ENCODE measurements at places on chromosomes 6 and 20.
A peak's percentile ranks its signal among the peaks of the same experiment; 100 is the strongest.

GRCh38 chr6:5749651-5750215 lies 257.0 kb downstream of the NRN1 start:
- DNase-seq, result no peak

DNA sequence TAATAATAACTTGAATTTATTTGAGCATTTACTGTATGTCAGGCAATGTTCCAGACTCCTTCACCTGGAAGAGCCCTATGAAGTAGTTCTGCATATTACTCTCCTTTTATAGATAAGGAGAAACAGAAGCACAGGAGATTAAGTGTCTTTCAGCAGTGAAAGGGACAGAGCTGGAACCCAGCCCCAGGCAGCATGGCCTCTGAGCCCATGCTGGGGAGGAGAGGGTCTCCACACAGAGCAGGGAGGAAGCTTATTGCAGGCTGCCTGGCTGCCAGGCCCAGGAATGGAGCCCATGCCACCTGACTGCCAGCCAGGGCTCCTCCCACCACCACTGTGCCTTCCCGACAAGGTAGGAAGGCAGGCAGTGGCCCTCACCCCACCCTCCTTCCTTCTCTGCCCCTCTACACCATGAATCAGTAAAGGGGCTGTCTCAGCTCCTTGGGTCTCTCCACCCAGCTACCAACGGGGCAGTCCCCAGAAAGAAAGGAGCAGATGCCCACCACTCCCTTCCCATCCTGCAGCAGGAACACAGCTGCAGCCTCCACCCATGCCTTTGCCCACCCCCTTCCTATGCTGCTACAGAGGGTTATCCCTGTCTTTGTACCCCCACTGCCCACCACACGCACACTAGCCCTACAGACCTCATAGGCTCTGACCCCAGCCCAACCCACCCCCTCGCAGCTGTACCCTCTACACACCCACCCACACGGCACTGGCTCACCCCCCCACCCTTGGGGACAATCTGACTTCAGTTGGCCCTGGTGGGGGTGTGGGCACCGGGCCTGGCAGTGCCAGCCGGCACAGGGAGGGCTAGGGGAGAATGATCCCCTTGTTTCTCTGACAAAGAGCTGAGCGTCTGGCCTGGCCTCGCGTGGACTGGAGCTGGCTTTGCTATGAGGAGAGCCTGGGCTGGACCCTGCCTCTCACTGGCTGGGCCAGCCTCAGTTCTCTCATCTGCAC lies 41.8 kb downstream of the TFEB start:
- no peak for DNase-seq

GRCh38 chr6:150392452-150393220 lies 23.8 kb downstream of the IYD start:
- no peak for DNase-seq

- no peak for DNase-seq
Measured at GRCh38 chr20:23021541-23021940, 13.6 kb upstream of the SSTR4 start.

DNA sequence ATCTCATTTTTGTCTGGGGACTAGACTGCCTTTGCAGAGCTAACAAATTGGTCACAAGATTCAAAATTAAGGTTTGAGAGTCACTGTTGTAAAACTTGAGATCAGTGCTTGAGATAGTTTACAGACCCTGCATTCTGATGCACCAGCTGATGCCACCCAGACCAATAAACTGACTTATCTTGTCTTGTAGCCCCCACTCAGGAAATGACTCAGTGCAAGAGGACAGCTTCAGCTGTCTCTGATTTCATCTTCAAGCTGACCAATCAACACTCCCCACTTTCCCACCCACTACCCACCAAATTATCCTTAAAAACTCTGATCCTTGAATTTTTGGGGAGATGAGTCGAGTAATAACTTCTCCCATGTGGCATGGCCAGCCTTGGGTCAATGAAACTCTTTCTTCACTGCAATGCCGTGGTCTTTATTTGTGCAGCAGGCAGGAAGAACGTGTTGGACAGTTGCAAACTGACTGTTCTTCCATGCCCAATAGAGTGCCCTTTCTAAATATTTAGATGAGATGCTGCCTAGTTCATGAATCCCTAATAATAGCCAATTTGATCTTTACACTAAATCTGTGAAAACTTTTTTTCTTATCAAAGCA lies 48.3 kb upstream of the PROKR2 start:
- DNase-seq, result no peak

- DNase-seq, result peak; percentile 90
Measured at GRCh38 chr20:31968291-31969126, 558 bp downstream of the XKR7 start.

GRCh38 chr20:63963784-63964301 lies 5.9 kb downstream of the ZNF512B start:
- DNase-seq, result no peak

- no peak for DNase-seq
Measured at GRCh38 chr6:8029243-8029870, 34.8 kb downstream of the BLOC1S5 start.

- no peak for DNase-seq
Measured at GRCh38 chr20:15512916-15513315, 1060.3 kb downstream of the KIF16B start.

GRCh38 chr20:13554706-13555105 lies 84.0 kb downstream of the TASP1 start:
- DNase-seq, result no peak

- no peak for DNase-seq
Measured at GRCh38 chr6:20575125-20575524, 40.9 kb downstream of the CDKAL1 start.

DNA sequence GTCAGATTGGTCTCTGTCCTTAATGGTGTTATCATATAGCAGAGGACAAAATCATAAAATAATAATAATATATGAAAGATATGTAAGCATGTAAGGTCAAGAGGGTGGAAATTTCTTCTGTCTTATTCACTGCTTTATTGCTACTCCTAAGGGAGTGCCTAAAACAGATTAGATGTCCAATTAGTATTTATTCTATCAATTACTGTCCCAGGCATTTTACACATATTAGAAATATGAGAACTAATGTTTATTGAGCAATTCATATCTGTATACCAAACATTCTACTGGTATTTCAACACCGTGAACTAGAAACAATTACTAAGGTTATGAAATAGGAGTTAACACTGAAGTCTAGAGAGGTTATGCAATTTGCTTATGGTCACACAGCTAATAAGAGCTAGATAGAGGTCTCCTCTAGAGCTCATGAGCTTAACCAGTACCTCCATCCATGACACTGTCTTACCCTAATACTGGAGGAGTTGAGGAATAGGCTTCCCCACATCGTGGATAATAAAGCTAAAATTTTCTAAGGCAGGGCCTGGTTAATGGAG lies 302.3 kb downstream of the PLCB1 start:
- DNase-seq, result no peak

- no peak for DNase-seq
Measured at GRCh38 chr6:42197555-42198362, 3.0 kb upstream of the GUCA1B start.

DNA sequence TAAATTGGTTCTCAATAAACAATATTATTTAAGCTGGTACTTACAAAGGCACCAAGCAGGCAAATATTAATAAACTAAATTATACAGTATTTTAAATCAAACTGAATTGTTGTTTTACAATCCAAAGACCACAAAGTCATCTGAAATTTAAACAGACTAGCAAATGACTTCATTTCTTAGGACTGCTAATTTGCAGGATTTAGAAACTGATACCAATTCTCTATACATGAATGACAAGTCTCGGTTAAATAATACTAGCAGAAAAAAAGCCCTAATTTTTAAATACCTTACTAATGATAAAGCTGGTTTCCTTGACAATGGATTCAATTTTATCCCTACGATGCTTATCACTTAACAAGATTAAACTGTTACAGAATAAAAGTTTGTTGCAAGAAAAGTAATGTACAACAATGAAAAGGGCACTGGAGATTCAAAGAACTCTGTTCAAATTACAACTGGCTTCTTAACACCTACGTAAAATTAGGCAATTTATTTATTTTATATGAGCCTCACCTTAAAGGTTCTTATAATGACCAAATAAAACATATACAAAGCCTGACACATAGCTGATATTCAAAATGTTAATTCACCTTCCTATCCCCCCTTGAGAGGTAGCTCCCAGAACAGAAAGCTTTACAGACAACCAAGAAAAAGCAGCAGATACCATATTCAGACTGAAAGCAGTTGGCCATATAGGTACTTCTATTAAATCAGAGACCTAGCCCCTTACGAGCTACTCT lies 33.1 kb downstream of the HBS1L start:
- no peak for DNase-seq

DNA sequence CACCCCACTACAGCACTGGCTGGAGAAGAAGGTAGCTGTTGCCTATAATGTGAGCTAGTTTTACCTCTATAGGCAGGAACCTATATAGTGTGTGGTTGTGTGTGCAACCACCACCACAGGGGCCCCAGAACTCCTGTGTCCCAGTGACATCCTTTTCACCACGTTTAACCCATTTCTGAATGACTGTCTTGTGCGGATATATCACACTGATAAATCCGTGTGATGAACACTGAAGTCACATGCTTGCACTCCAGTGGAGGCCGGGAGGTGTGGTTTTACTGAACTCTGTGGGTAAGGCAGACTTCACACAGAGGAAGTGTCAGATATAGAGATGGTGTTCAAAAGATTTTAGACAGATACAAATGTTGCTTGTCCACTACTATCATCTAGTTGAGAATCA lies 32.5 kb downstream of the SDHAF4 start:
- DNase-seq, result no peak

- DNase-seq, result no peak
Measured at GRCh38 chr6:141164042-141164743, 968.5 kb upstream of the GJE1 start.

GRCh38 chr6:139917951-139918630 lies 543.6 kb upstream of the CITED2 start:
- DNase-seq, result no peak

GRCh38 chr6:166940643-166941068 lies 15.7 kb downstream of the RNASET2 start:
- no peak for DNase-seq

DNA sequence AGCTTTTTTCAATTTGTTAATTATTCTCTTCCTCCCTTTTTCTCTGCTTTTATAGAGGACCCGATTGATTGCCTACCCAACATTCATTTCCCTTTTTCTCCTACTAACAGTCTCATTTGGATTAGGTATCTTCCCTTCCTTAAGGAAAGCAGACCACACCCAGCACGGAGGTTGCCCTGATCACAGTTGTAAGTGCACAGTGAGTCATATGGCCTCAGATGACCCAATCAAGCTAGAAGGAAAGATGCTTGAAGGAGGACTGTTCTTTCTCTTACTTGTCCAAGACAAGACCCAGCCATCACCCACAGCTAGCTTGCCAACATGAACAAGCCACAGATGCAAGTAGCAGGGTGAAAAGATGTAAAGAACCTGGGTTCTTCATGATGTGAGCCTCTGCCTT lies 518.6 kb downstream of the PKHD1 start:
- DNase-seq, result no peak

DNA sequence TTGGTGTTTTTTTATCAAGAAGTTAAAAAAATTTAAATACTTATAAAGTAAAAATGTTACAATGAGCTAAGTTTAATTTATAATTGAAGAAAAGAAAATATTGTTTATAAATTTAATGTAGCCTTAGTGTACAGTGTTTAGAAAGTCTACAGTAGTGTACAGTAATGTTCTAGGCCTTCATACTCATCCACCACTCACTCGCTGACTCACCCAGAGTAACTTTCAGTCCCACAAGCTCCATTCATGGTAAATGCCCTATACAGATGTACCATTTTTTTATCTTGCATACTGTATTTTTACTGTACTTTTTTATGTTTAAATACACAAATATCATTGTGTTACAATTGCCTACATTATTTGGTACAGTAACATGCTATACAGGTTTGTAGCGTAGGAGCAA lies 26.0 kb downstream of the HTR1E start:
- no peak for DNase-seq

DNA sequence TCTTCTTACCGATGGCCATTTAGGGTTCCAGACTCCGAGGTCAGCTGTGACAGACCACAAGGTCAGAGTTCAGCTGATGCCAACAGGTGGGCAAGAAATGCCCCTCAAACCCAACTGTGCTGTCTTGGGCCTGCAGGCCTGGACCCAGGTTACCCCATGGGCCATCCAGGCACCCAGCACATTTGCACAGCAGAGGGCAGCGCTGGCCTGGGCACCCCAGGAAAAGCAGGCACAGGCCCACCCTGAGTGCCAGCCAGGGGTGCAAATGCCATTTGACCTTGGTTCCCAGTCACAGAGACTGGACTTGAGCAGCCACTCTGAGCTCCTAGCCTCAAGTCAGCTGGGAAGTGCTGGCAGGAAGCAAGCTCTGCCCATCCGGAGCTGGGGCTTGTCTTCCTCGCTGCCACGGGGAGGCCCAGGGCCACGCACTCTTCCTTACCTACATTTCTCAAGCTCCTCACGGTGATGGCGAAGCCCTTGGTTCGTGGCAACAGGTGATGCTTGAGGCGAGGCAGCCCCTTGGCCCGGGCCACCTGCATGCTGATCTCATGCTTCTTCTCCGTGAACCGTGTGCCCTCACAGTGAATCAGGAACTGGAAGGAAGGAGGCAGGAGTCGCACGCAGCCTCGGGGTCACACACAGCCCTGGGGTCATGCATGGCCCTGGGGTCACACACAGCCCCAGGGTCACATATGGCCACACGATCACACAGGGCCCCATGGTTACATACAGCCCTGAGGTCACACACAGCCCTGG lies 120.8 kb downstream of the AGPAT4 start:
- no peak for DNase-seq

- DNase-seq, result no peak
Measured at GRCh38 chr20:2314759-2315439, 19.1 kb downstream of the TGM3 start.
